ENCODE measurements at places on chromosomes 16 and 17.

DNA sequence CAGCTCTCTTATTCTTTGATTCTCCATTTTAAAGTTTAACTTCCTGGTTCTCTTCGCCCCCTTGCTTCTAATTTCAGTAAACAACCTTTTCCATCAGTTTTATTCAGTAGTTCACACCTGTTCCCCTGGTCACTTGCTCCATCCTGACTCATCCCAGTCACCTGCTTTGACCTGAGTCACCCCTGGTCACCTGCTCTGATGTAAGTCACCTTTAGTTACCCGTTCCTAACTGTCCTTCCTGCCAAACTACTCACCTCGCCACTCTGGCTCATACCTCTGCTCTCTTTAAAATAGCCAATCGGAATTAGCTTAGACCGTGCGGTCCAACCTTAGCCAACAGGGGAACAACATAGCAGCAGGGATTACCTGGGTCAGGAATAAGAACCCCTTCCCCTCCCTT is 4.7 kb upstream of the NLRC5 start:
- no peaks in the 10 kb centered on the region for H3K27me3 ChIP-seq
- no peak overlapping the region for H3K4me3 ChIP-seq

- DNase-seq, result peak; percentile 27
- H3K36me3 ChIP-seq, result peaks cover 8% of the 10 kb centered on the region
Measured at GRCh38 chr16:31508706-31509195, 560 bp upstream of the RUSF1 start.

- H3K36me3 ChIP-seq, result no peaks in the 10 kb centered on the region
- H3K4me1 ChIP-seq, result no peaks in the 10 kb centered on the region
- H3K27me3 ChIP-seq, result no peaks in the 10 kb centered on the region
- no peak for DNase-seq
- no peak overlapping the region for H3K4me3 ChIP-seq
Measured at GRCh38 chr16:57600952-57601580, 27.4 kb upstream of the ADGRG1 start.

DNA sequence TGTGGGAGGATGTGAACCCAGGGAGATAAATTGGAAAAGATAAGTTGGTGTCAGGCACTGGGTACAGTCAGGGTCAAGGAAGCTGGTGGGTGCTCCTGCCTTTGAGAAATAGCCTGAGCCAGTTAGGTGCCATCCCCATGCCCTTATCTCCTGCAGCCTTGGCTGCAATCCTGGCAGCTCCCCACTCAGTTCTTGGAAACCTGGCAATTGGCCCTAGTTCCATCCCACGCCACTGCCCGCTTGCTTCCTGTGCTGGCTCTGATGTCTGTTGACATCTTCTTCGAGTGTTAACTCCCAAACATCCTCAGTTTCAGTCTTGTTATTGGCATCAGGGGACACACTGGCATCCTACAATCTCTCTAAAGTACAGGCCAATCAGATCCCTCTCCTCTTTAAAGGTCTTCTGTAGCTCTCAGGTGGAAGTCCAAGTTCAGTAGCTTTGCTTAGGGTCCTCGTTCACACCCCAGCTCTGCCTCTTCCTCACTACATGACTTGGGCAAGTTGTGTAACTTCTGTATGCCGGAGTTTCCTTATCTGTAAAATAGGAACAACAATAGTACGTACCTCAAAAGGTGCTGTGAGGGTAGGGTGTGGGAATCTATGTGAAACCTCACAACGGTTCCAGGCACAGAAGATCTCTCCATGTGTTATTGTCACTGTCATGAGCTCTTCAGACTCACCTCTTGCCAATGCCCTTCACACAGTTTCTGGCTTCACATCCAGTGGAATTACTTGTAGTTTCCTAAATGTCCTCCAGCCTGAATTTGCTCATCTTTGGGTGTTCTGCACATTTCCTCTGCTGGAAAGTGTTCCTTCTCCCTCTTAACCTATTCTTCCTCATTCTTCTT is 13.5 kb upstream of the PRKAR1A start:
- H3K36me3 ChIP-seq, result no peaks in the 10 kb centered on the region
- no peak overlapping the region for H3K4me3 ChIP-seq
- no peak for DNase-seq

GRCh38 chr17:79628861-79629547 is 18.2 kb upstream of the RBFOX3 start:
- no peak overlapping the region for H3K4me3 ChIP-seq
- DNase-seq, result no peak
- no peak overlapping the region for H3K27ac ChIP-seq
- H3K36me3 ChIP-seq, result no peaks in the 10 kb centered on the region

DNA sequence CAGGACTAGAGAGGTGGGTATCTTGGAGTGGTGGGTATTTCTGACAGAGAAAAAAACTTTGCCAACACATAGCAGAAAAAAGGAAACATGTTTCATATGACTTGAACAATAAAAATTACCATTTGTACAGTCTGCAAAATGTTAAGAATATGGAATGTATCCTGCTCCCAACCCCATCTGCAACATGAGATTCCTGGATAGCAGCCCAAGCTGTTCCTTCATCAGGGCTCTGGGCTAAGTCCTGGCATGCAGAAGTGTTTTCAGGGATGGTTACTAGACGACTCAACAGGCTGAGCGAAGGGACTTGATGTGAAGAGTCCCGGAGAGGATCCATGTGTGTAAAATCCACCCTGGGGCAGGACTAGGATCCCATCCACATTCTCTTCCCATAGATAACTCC is 121.0 kb upstream of the IRX3 start:
- H3K4me3 ChIP-seq, result no peak overlapping the region
- DNase-seq, result no peak
- H3K4me1 ChIP-seq, result no peaks in the 10 kb centered on the region
- H3K27ac ChIP-seq, result no peak overlapping the region

- no peaks in the 10 kb centered on the region for H3K4me1 ChIP-seq
- no peak overlapping the region for H3K27ac ChIP-seq
- DNase-seq, result no peak
- H3K27me3 ChIP-seq, result peaks cover 4% of the 10 kb centered on the region
- H3K4me3 ChIP-seq, result no peak overlapping the region
- no peaks in the 10 kb centered on the region for H3K36me3 ChIP-seq
Measured at GRCh38 chr16:8182761-8183160, 407.6 kb downstream of the TMEM114 start.

DNA sequence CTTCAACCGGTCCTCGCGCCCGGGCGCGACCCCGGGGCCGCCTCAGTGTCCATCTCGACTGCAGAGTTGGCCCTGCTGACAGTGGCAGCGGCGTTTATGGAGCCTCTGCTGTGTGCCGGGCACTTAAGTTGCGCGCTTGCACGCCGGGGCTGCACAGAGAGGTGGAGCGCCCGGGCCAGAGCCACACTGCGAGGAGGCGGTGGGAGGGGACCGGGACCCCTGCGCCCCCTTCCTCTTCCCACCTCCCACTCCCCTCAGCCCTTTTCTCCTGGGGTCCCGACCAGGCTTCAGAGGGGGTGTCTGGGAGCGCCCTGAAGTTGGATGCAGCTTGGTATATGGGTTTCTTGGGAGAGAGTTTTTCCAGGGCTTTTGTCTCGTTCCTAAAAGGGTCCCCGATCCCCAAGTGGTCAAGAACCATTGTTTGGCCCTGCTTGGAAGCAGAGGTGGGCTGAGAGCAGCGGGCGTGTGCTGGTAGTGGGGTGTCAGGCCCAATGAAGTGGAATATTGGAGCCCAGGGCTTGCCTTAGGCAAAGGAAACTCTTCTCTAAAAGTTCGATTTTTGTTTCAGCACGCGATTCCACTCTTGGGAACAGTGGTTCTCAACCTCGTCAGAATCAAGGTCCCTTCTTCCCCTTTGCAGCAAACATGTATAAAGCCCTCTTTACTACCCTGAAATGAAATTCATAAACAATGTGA is 605 bp downstream of the MRTFB start:
- H3K27me3 ChIP-seq, result no peaks in the 10 kb centered on the region
- H3K36me3 ChIP-seq, result no peaks in the 10 kb centered on the region
- no peaks in the 10 kb centered on the region for H3K4me1 ChIP-seq
- peak overlapping the region; percentile 74 for H3K4me3 ChIP-seq
- H3K27ac ChIP-seq, result peak overlapping the region; percentile 88

GRCh38 chr17:50130559-50131305 is 772 bp upstream of the SAMD14 start:
- no peak for DNase-seq
- no peaks in the 10 kb centered on the region for H3K27me3 ChIP-seq
- peaks cover 31% of the 10 kb centered on the region for H3K4me1 ChIP-seq
- peaks cover 11% of the 10 kb centered on the region for H3K36me3 ChIP-seq
- H3K4me3 ChIP-seq, result peak overlapping the region; percentile 81

GRCh38 chr17:34364751-34365150 is 1.7 kb upstream of the CCL1 start:
- H3K4me1 ChIP-seq, result no peaks in the 10 kb centered on the region
- DNase-seq, result no peak
- H3K27ac ChIP-seq, result no peak overlapping the region
- no peaks in the 10 kb centered on the region for H3K36me3 ChIP-seq

- no peaks in the 10 kb centered on the region for H3K36me3 ChIP-seq
- no peaks in the 10 kb centered on the region for H3K4me1 ChIP-seq
- H3K27ac ChIP-seq, result no peak overlapping the region
- no peak overlapping the region for H3K4me3 ChIP-seq
Measured at GRCh38 chr16:12971241-12971640, 69.8 kb downstream of the SHISA9 start.

DNA sequence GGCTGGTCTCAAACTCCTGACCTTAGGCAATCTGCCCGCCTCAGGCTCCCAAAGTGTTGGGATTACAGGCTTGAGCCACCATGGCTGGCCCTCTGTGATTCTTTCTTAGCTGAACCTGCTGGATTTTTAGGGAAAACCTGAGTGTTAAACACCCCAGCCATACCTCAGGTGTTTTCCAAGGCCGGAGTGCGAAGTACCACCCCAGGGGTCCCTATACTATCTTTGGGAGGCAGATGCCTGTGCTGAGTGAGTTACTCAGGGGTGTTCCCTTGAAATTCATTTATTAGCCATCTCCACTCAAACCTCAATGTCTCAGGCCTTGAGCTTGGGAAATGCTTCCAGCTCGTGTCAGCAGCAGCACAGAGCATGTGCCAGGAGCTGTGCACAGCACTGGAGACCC is 432.7 kb downstream of the SLC39A11 start:
- no peak for DNase-seq
- H3K4me3 ChIP-seq, result no peak overlapping the region
- H3K4me1 ChIP-seq, result no peaks in the 10 kb centered on the region
- H3K36me3 ChIP-seq, result no peaks in the 10 kb centered on the region

DNA sequence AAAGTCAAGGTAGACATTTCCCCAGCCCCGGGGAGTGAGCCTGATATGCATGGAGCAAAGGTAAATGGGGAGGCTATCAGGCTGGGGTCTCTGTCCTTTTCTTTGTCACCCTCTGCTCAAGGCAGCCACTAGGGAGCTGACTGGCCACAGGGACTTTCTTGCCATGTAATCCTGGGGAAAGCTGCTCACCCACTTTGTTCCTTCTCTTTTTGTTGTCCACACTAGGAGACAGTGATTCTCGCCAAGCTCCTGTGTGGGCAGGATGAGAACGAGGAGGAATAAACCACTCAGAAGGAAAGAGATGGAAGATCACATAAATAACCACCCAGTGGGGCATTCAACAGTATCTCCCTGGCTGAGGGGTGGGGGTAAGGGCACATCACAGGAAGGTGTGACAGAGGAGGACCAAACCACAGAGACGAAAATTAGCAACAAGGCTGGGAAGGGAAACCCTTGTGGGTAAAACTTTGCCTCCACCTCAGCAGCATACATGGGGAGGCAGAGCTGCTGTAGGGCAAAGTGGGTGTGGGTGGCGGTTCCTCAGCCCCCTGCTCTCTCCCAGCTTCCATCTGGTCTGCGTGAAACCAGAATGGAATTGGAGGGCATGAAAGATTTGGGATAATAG is 26.2 kb upstream of the CCL1 start:
- H3K36me3 ChIP-seq, result no peaks in the 10 kb centered on the region
- H3K4me1 ChIP-seq, result no peaks in the 10 kb centered on the region
- H3K4me3 ChIP-seq, result no peak overlapping the region
- no peaks in the 10 kb centered on the region for H3K27me3 ChIP-seq

GRCh38 chr16:76940251-76940650 is 250.7 kb upstream of the MON1B start:
- H3K4me1 ChIP-seq, result no peaks in the 10 kb centered on the region
- no peaks in the 10 kb centered on the region for H3K27me3 ChIP-seq
- DNase-seq, result no peak
- H3K27ac ChIP-seq, result no peak overlapping the region

DNA sequence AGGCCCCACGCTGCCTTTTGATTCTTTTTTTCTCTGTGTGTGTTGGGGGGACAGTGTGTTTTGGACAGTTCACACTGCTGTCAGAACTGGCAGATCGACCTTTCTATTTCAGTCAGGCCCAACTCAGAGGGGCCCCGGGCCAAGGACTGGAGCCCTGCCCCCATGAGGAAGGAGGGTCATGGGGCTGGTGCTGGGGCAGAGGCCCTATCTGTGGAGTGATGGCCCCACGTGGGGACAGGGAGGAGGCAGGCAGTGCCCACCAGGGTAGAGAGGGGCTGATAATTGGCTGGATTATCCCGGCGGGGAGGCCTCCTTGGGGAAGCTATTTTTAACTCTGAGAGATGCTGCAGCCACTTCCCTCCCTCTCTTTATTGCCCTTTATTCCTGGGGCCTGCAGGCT is 5.7 kb upstream of the KCNJ12 start:
- DNase-seq, result peak; percentile 72
- H3K4me1 ChIP-seq, result peaks cover 22% of the 10 kb centered on the region
- H3K27ac ChIP-seq, result no peak overlapping the region
- H3K36me3 ChIP-seq, result no peaks in the 10 kb centered on the region

DNA sequence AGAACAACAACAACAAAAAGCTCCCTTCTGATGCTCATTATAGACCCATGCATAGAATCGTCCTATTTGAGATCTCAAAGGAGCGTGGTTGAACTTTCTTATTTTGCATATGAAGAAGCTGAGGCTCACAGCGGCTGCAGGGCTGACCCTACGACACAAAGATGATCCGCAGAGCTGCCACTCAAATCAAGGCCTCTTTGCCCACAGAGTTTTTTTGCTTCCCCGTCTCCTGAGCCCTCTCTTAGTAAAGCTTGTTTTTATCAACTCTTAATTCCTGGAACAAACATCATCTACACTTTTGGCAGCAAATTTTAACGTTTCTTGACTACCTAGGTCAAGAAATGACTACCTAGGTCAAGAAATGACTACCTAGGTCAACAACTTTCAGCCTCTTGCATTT is 73.7 kb downstream of the C16orf95 start:
- no peaks in the 10 kb centered on the region for H3K4me1 ChIP-seq
- H3K36me3 ChIP-seq, result no peaks in the 10 kb centered on the region
- H3K27ac ChIP-seq, result no peak overlapping the region
